ENCODE measurements at places on chromosomes 16 and 17. TPM values are rescaled to one million over a fixed set of nuclear protein-coding genes. Genes with fewer than 3 reads are reported as not detected.

- no peak for DNase-seq
Measured at GRCh38 chr17:81672504-81672903, 6.0 kb downstream of the CCDC137 start.

- no peak for DNase-seq
Measured at GRCh38 chr17:69525920-69526841, 111.7 kb downstream of the MAP2K6 start.

- no peak for DNase-seq
Measured at GRCh38 chr16:12903407-12904328, 2.3 kb downstream of the SHISA9 start.

DNA sequence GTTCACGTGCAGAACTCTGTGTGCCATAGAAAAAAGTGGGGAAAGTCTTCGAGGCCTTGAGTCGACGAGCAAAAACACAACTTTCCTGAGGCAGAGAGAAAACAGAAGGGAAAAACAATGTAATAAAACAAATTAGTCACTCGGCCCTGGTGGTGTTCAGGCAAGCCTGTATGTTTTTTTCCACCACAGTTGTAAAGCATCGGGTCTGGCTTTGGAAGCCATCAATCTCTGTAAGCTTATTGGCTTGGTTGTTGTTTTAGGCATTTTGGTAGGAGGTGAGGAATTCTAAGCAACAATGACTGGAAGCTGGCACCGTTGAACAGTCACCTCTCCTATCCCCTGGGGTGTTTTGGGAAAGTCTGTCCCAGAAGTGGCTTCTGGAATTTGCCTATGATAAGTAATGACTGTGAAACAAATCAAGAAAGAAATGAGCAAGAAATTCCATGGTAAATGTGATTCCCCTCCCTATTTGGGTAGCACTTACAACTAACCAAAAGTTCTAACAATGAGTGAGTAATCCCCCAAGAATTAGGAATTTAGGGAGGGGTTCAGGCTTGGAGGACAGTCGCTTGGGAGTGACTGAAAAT lies 2.8 kb downstream of the CDH13 start:
- no peak for DNase-seq

GRCh38 chr16:69822174-69822935 lies 60.2 kb downstream of the WWP2 start:
- DNase-seq, result no peak

GRCh38 chr16:57876210-57876609 lies 73.9 kb upstream of the KIFC3 start:
- no peak for DNase-seq

Gene AANAT
- total RNA-seq, result not detected

All from CD4-positive, alpha-beta memory T cell (primary cell).